ENCODE measurements at places on chromosomes 16 and 17. TPM values are rescaled to one million over a fixed set of nuclear protein-coding genes. Genes with fewer than 3 reads are reported as not detected.

The IL34 gene
- total RNA-seq, result 0.63 TPM

The HERPUD1 gene
- total RNA-seq, result 44.7 TPM

The CA7 gene
- total RNA-seq, result not detected

The MYH1 gene
- not detected for total RNA-seq

All from endothelial cell of coronary artery (primary cell).